ENCODE measurements at places on chromosomes 3 and 15.

DNA sequence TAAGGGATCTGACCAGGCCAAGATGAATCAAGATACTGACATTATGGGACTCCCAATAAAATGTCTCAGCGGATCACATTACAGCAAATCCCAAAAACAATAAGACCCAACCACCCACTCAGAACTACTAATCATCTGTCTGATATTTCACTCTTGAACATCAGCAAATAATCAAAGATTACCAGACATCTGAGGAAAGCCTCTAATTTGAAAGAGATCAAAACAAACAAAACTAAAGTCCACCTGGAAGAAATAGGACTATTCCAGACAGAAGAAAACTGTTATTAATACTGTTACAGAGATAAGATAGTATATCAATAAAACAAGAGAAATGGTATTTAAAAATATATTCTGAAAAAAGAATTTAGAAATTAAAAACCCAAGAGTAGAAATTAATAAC lies 29.0 kb downstream of the TP53BP1 start:
- DNase-seq = no peak

DNA sequence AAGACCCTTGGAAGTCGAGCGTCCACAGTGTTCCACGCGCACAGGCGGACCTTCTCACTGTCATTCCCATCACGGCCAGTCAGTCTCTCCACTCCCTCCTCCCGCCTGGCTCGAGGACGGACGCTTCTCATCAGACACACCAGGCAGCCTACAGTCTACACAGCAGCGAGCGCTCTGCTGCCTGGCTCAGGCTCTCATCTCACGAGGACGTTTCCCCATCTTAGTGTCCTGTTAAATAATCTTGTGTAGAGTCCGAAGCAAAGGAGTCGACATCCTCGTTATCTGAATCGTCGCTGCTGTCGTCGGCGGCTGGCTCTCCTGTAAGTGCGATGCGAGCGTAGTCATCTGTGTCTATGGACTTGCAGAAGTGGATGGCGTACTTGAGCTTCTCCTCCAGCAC lies 12.4 kb upstream of the OCA2 start:
- no peak for DNase-seq

DNA sequence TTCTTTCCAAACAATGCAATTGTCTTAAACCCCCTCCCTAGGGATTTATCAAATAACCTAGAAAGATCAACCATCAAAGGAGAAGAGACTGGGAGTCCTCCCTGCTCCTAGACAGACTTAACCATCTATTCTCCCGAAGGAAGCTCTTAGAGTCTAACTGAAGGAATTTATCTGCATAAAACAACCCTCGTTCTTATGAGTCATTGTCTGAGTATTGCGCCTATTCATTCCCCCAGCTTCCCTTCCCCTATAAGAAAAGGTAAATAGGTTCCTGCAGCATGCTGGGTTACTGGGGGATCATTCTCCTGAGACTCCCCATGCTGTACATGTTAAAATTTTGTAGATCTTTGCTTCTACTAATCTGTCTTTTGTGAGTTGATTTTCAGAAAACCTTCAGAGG lies 412.7 kb downstream of the OCA2 start:
- DNase-seq = no peak

GRCh38 chr15:68328443-68328842 lies 50.9 kb downstream of the FEM1B start:
- no peak for DNase-seq

DNA sequence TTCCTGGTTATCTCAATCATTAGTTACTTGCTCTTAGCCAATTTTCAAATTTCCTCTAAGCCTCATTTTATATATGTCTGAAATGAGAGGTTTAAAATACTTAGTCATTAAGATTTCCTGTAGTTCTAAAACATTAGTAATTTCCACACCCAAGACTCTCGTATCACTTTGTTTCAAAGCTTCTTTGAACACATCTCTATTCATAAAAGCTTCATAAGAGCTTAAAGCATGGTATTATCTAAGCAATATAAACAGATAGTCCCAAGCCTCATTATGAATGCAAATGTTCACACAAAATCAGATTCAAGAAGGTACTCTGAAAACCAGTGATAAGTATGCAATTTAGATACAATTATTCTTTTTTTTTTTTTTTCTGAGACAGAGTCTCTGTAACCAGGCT lies 217.0 kb downstream of the FMN1 start:
- DNase-seq = no peak

DNA sequence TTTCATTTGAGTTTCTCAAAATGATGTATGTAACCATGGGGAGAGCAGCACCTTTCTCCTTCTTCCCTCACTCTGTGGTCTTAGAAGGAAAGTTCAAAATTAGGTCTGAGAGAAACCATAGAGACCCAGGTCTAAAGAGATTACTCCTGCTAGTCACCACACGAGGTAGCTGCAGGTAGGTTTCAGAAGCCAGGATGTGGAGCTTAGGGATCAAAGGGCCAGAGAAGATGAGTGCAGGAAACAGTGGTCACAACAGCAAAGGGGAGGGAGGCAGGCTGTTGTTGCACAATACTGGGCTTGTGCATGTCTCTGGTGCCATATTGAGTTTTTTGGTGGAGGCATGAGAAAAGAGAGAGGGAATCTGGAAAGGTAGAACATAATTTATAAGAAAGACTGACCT lies 583.6 kb downstream of the AGBL1 start:
- DNase-seq = no peak

DNA sequence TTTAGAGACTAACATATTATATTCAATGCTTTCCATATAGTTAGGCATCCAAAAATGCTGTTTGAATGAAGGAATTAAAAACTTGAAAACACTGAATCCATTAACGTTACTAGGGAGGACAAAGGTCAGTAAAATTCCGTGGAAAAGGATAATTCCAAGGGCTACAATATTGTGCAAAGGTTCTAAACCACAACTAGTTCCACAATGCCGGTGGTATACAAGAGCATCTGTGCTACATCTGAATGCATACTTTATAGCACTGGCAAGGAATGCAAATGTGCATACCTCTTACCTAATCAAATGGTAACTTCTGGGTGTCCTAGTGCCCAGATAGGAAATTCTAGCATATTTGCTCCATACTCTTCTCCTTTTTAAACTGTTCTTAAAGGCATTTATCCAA lies 2.2 kb downstream of the ICE2 start:
- no peak for DNase-seq

GRCh38 chr3:197597335-197597734 lies 41.6 kb upstream of the BDH1 start:
- no peak for DNase-seq

DNA sequence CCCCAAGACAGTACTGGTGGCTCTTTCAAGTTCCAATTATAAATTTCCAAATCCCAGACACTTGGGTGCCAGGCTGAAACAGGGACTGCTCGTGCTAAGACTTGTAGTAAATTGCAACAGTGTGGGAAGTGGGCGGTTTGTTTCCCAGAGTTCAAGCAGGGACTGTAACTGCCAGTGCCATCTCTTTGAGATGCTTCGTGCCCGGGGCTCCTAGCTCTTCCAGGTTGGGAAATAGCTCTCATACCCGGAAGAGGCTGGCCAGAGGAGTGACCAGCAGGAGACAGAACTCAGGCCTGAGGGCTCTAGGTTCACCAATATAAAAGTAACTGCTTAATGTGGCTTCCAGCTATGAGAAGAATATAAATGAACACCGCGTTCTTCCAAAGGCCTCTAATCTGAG lies 54.0 kb upstream of the NEO1 start:
- DNase-seq = no peak

DNA sequence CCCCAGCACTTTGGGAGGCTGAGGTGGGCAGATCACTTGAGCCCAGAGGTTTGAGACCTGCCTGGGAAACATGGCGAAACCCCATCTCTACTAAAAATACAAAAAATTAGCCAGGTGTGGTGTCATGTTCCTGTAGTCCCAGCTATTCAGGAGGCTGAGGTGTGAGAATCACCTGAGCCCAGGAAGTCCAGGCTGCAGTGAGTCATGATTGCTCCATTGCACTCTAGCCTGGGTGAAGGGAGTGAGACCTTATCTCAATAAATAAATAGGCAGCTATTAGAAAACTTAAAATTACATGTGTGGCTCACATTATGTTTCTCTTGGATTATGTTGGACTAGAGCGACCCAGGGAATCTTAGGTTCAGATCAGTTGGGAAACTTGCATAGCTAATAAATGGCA lies 69.7 kb downstream of the RPLP1 start:
- no peak for DNase-seq

DNA sequence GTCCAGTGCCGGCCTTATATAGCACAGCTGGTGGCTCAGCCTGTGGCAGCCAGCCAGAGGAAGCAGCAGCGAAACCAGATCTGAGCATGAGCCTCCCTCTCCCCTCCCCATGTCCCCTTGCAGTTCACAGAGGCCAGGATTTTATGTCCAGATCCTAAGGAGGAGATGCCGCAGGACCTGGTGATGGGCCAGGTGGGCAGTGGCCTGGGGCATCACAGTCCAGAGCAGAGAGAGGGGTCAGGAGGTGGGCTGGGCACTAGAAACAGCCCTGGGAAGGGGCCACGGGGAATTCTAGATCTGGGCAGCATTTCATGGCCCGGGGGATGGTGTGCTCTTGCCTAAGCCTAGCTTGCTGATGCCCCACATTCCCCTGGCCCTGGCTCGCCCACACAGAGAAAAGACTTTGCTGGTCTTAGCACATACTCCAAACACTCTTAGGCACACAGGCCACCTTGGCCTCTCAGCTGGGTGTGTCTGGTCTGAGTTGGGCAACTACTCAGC lies 259 bp upstream of the CILP start:
- no peak for DNase-seq

GRCh38 chr3:164897342-164897741 lies 181.0 kb downstream of the SI start:
- DNase-seq = no peak

DNA sequence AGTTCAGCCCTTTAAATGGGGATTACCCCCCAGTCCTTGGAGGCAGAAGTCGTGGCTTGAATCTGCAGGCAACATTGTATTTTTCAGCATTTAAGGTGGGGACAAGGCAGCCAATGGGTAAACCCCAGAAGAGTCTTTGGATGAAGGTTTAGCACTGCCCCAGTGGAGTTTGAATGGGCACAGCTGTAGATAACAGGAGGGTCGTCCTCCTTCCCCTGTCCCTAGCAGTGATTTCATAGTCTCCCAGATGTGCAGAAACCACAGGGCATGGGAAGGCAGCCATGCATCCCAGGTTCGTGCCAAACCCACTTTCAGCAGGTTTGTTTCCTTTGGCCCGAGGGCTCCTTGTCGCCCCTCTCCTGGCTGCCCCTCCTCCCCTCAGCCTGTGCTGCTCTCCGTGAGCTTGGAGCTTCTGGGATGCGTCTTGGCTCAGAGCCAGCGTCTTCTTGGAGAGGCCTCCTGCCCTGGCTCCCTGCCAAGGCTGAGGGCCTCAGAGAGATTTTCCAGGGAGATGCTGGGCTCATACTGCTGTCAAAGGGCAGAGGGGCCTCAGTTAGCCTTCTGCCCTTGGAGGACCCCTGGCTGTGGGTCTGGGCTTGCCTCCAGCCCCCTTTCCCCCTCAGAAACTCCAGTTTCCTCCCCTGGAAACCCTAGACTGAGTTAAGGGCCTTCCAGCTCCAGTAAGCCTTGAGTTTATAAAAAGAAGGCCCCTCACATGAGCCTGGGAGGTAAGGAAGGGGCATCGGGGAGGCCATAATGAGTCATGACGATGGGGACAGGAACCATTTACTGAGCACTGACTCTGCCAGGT lies 48.9 kb upstream of the POLG start:
- no peak for DNase-seq

DNA sequence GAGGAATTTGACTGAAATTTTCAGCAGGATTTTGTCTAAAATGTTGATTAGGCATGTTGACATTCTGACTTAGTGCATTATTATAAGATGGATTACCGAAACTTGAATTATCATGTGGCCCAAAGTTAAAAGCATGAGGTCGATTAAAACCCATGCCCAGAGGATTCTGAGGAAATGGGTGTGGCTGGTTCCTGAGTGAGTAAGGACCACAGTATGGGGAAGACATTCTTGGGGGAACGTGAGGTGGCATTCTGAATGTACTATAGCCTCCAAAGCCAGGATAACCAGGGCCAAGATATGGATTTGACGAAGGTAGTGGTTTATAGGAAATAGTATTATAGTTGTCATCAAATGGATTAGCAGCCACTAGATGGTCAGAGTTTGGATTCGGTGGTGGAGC lies 38.7 kb upstream of the DNAAF4 start:
- DNase-seq = no peak

GRCh38 chr3:86563400-86563970 lies 427.5 kb downstream of the VGLL3 start:
- no peak for DNase-seq

DNA sequence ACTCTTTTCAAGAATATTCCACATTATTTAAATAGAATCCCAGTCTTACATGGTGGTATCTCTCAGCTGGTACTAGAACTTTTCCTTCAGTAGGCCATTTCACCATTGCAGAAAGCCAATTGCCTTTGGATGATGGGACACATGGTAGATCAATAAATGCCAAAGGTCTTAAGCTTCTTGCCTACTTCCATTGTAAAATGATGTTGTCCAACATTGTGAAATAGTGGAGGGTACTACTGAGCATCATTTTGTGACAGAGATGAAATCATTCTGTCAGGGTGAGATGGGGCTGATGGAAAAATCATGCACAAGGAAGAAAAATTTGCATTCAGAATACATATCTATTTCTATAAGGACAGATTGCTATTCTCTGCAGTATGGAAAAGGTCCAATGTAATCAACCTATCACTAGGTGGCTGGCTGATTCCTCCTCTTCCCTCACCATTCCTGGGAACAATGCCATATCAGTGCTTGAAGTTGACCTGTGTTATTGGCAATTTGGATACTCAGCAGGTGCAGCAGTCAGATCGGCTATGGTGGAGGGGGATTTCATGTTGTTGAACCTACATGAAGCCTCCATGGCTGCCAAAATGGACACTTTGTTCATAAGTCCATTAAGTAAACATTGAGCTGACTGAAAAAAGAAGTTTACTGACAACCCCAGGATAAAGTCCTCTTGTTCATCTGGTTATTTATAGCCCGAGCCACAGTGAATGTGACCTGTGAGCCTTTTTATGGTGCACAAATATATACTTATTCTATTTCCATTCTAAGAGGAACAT lies 596.9 kb upstream of the ARPP21 start:
- DNase-seq = no peak

DNA sequence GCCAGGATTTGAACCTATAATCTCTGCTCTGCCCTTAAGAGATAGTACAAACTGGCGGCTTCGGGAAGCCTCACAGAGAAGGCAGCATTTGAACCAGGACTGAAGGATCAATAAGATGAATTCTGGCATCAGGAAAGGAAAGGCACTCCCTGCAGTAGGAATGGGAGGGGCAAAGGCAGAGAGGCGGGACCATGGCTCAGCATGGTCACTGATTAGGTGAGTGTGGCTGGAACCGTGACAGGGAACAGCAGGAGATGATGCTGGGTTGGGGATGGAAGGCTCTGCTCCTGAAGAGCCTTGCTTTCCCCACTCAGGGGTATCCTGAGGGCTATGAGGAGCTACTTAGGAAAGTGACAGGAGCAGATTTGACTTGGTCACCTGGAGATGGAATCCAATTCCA lies 158.5 kb downstream of the FEZF2 start:
- DNase-seq = no peak

DNA sequence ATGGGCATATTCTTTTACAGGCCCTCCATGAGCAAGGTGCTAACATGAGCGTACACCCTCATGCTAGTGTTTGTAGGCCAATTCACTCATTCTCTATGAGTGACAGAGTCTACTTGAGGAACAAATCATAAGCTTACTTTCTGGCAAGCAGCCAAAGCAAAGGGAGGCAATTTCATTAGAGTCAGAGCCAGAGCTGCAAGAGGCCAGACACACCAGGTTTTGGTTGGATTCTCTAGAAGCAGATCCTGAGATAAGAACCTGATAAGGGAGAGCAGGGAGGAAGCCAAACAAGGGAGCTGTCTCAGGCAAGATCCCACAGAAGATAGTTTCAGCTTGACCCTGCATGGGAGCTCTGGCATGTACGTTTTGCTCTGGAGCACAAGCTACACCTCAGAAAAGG lies 214.1 kb upstream of the CTNNB1 start:
- no peak for DNase-seq

- DNase-seq = no peak
Observed at GRCh38 chr15:76116138-76116885, 56.5 kb downstream of the TMEM266 start.
